ENCODE measurements at places on chromosomes 16 and 17.

- no peak for DNase-seq
Observed at GRCh38 chr17:51888816-51889215, 269.7 kb downstream of the CA10 start.

DNA sequence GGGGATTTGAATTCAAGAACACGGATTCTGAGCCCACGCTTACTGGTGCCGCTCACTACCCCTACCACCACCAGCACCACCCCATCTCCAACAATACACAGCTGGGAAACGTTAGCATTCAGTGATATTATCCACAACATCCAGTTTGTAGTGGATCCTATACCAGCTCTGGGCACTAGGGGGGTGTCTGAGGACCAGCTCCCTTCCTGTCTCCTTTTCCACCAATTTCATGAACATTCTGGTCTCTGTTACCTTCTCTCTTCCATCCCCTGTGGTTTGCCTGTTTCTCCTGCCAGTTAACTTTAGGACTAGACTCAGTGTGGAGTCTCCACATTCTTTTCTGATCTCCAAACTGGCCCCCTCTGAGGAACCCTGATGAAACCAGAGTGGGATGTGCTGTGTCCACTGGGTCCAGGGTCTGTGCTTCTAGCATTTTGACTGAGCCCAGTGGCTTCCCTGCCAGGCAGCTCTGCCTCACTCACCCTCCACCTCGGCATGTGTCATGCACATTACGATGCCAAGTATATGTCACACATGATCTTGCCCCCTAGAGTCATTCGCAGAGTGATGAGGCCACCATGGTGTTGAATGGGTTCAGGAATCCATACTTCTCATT lies 187.0 kb upstream of the CDH13 start:
- no peak for DNase-seq

DNA sequence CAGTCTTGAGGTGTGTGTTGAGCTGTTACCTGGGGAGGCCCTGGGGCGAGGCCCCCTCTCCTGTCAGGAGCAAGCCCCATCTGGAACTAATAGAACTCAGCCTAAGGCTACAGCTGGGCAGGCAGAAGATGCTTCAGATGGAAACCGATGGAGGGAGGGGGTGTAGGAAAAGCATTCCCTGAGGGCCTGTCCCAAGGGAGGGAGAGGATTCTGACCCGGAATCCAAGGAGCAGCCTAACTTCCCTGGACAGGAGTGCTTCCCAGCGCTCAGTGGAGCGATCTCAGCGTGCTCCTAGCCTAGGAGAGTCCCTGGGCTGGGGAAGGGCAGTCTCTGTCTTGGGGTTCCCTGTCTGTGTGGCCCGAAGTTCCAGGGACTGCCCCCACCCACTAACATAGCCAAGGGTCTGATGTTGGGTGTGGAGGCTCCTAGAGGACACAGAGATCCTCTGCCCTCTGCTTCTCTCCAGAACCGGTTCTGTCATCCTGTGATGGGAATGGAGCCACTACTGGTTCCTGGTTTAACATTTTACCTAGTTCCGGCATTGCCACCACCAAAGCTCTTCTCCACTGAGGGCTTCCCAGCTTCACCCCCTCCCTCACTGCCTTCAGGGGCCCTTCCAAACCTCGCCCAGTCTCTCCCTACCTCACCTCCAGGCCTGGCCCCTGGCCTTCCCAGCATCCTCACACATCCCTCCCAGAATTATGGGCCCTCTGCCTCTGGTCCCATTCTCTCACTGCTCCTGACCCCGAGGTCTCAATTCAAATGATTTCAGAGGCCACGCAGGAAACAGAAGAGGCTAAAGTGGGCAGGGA lies 58.7 kb downstream of the RTN4RL1 start:
- no peak for DNase-seq

DNA sequence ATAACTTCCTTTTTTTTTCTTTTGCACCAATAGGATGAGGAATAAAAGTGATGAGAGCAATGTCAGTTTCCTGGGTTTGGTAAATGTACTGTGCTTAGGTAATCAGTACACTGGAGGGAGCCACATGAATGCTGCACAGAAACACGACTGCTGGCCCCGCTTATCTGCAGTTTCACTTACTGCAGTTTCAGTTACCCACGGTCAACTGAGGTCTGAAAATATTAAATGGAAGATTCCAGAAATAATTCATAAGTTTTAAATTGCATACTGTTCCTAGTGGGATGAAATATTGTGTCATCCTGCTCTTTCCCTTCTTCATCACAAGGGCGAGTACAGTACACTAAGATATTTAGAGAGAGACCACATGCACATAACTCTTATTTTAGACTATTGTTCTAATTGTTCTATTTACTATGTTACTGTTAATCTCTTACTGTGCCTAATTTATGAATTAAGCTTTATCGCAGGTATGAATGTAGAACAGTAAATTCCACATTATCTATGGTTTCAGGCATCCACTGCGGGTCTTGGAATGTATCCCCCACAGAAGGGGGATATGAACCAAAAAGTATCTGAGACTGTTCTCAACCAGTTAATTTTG lies 6.4 kb upstream of the LGALS3BP start:
- DNase-seq = no peak

- no peak for DNase-seq
Observed at GRCh38 chr16:66489385-66489784, 60.5 kb downstream of the TK2 start.

- DNase-seq = no peak
Observed at GRCh38 chr17:19945009-19945626, 32.5 kb downstream of the AKAP10 start.

- no peak for DNase-seq
Observed at GRCh38 chr17:42904110-42904469, 3.5 kb downstream of the G6PC1 start.

GRCh38 chr16:56013962-56014552 lies 138.9 kb upstream of the CES5A start:
- peak; percentile 6 for DNase-seq

DNA sequence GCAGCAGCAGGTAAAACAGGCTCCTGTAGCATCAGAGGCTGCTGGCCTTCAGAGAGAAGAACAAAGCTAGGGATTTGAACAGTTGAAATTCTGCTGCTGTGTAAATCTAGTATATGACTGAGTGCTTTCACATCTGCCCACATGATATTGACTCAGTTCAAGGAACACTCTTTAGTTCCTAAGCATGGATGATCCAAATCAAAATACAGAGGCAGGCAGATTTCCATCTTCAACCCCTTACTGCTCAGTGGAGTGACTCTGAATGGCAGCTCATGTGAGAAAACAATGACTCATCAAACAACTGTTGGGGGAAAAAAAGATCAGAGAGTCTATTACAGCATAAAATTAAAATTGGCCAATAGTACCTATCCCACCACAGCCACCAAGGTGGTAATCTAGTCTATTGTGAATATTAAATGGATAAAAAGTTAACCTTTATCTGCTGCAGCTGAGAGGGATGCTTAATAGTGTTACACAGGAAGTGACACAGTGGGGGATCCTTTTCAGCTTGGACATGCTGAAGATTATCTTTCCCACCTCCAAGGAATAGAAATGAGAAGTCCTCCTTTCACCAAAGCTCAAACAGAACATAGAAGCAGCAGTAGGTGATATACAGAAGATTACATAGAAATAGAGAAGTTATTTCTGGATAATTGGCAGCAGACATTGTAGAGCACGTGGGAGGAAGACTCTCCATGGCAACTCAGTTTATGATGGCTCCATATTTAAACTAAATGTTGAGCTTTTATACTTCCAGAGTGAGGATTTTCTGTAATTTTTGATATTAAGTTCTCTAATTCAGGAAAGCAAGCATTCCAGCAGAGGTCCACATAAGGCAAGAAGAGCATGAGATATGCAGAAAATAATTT lies 239.7 kb upstream of the ERCC4 start:
- no peak for DNase-seq

- DNase-seq = no peak
Observed at GRCh38 chr17:74305865-74306654, 20.0 kb upstream of the KIF19 start.

GRCh38 chr17:78828470-78829185 lies 12.0 kb downstream of the USP36 start:
- no peak for DNase-seq

- DNase-seq = no peak
Observed at GRCh38 chr17:64983708-64984107, 64.4 kb upstream of the LRRC37A3 start.

DNA sequence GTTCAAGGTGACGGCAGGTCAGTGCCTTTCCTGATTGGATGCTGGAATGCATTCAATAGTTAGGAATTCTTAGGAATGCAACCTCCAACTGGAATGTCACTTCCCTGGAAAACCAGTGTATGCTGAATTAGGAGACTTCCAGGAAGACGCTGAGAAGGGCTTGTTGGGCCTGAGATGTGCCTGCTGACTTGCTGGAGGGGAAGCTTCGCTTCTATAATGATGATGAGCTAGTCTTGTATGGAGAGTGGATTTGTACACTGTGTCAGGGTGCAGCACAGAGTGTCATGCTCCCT lies 45.6 kb downstream of the SMPD3 start:
- DNase-seq = no peak

GRCh38 chr16:51287121-51287755 lies 136.2 kb upstream of the SALL1 start:
- DNase-seq = no peak

Measured in effector memory CD8-positive, alpha-beta T cell (primary cell).